ENCODE measurements at places on chromosomes 2 and 18.

- no peak for DNase-seq
These were observed 220.3 kb downstream of the ATAD2B start for GRCh38 chr2:23706613-23707078.

- DNase-seq: no peak
These were observed 130.4 kb upstream of the CYP26B1 start for GRCh38 chr2:72278046-72278445.

DNA sequence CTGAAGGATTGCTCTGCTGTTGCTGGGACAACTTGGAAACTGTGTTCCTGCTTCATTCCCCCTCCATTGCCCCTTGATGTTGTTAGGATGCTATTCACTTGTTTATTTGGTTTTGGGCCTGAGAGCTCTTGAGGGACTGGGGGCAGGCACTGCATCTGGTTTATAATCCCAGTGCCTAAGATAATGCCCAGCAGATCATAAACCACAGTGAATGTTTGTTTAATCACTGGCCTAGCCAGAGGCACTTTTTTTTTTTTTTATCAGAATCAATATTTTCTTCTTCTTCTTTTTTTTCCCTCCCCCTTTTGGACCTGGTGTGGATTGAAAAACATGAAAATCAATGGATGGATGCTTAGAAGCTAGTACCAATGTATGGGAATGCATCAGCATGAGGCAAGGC, 38.1 kb downstream of the KCNS3 start:
- no peak for DNase-seq

DNA sequence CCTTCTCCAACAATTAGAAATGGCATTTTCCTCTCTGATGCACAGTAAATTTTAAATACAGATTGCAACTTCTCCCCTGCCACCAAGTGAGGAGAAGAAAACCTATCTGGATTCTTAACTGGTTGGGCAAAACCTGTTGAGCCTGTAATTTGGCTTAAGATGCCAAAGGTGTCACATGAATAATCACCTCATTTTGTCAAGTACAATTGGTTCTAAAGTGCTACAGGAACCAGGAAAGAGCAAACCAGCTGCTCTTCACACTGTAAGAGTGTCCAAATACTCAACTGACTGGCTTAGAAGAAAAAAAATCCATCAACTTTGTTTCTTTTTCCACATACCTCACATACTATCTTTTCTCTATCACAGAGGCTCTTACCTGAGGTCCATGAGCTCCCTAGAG, 35.4 kb downstream of the NPC1 start:
- no peak for DNase-seq

- no peak for DNase-seq
These were observed 90.6 kb downstream of the ADAM23 start for GRCh38 chr2:206533977-206534376.

DNA sequence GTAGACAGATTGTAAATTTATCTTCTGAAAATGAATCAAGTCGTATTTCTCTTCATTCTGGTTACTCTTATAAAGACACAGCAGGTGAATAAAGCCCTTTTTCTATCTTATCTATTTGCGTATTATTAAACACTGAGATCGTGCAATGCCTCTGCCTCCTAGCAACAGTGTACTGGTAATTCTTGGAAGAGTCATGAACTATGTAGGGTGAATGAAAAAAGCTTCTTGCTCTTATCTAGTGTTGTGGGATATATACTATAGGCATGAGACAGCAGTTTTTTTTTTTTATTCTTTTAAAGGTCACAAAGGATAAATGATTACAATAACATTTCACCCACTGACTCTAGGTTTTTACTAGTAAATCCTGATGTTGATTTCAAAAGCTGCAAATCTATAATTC, 324.2 kb downstream of the PDE11A start:
- DNase-seq: no peak
